Breast epithelium (tissue), 4 donors: ENCODE measurements at places on chromosomes 11 and 22.
A peak's percentile ranks its signal among the peaks of the same experiment; 100 is the strongest.

DNA sequence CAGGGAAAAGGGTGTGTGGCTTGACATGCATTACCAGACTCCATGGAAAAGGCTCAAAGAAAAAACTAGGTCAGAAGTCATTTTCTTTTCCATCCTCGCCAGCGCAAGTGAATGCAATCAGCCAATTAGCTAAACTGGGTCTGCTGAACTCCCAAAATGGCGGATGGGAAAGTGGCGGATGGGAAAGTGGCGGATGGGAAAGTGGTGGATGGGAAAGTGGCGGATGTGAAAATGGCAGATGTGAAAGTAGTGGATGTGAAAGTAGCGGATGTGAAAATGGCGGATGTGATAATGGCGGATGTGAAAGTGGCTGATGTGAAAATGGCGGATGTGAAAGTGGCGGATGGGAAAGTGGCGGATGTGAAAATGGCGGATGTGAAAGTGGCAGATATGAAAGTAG lies 158.4 kb downstream of the CEP164 start:
- no peak overlapping the region for H3K4me3 ChIP-seq
- H3K27me3 ChIP-seq = no peaks in the 10 kb centered on the region
- DNase-seq = no peak
- no peak overlapping the region for H3K27ac ChIP-seq
- H3K4me1 ChIP-seq = no peaks in the 10 kb centered on the region

DNA sequence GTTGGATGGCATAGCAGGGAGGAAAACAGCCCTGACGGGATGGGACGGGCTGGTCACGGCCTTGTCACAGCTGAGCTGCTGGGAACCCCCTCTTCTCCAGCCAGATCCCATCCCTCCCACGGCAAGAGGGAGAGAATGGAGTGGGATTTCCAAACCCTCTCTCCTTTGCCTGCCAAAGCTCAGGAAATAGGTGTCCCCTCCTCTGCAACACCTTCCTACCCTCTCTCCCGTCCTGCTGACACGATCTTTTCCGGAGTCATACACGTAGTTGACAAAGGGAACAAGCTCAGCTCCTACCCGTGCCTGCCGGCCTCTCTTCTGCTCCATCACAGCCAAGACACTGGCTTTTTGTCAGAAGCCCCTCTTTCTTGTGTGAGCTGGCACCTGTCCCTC lies 48.1 kb downstream of the PISD start:
- H3K4me1 ChIP-seq = peaks cover 6% of the 10 kb centered on the region
- no peak overlapping the region for H3K4me3 ChIP-seq
- H3K27me3 ChIP-seq = no peaks in the 10 kb centered on the region
- no peak for DNase-seq
- H3K27ac ChIP-seq = peak overlapping the region; percentile 71

GRCh38 chr22:44664149-44664548 lies 37.9 kb upstream of the PRR5 start:
- DNase-seq = no peak
- H3K4me1 ChIP-seq = no peaks in the 10 kb centered on the region
- no peak overlapping the region for H3K4me3 ChIP-seq
- no peaks in the 10 kb centered on the region for H3K27me3 ChIP-seq

DNA sequence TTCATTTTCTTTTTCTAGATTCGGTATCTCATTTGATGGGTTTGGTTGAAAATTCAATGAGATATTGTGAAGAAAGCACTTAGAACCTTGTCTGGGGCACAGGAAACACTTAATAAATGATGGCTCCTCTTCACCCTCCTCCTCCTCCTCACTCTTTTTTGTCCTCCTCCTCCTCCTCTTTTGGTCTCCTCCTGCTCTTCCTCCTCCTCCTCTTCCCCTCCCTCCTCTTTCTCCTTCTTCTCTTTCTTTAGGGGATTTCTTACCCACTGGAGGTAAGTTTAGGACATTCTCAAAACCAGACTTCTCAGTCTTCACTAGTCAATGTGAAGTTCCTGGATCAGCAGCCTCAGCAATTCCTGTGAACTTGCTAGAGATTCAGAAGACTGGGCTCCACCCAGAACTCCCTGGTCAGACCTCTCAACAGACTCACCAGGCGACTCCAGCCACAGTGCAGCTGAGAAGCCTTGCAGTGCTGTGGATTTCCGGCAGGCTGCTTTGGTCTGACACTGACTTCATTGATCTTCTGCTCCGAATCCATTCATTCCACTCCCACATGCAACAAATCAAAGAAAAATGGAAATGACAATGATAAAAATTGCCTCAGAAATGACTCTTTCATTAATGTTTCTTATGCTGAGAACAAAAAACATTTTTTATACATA lies 368.6 kb upstream of the B3GAT1 start:
- no peaks in the 10 kb centered on the region for H3K4me1 ChIP-seq
- no peak overlapping the region for H3K4me3 ChIP-seq
- no peak overlapping the region for H3K27ac ChIP-seq
- DNase-seq = no peak
- no peaks in the 10 kb centered on the region for H3K27me3 ChIP-seq

DNA sequence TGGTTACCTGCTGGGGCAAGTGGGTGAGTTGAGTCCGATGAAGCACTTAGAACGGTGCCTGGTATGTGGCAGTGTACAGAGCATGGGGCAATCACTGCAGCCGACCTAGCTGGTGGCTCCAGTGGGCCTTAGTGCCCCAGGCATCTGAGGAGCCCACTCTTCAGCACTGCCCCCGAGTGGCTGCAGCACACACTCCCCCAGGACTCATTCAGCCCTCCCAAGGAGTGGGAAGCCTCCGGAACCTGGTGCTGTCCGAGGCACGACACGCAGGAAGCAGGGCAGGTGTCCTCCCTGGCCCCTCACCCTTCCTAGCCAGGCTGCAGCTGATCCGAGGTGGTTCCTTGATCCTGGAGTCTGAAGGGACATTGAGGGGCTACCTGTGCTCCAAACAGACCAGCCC lies 42.4 kb upstream of the PRODH start:
- H3K4me1 ChIP-seq = no peaks in the 10 kb centered on the region
- DNase-seq = no peak
- H3K4me3 ChIP-seq = no peak overlapping the region
- no peaks in the 10 kb centered on the region for H3K36me3 ChIP-seq
- H3K27me3 ChIP-seq = no peaks in the 10 kb centered on the region
- H3K27ac ChIP-seq = no peak overlapping the region

- H3K27me3 ChIP-seq = no peaks in the 10 kb centered on the region
- DNase-seq = no peak
- H3K4me1 ChIP-seq = no peaks in the 10 kb centered on the region
- H3K36me3 ChIP-seq = no peaks in the 10 kb centered on the region
These were observed 102.6 kb upstream of the ALDH3B2 start for GRCh38 chr11:67776852-67777520.
